ENCODE measurements at places on chromosomes 2 and 18.
A peak's percentile ranks its signal among the peaks of the same experiment; 100 is the strongest.

GRCh38 chr2:216829533-216829932 lies 30.3 kb downstream of the TNP1 start:
- DNase-seq: no peak

DNA sequence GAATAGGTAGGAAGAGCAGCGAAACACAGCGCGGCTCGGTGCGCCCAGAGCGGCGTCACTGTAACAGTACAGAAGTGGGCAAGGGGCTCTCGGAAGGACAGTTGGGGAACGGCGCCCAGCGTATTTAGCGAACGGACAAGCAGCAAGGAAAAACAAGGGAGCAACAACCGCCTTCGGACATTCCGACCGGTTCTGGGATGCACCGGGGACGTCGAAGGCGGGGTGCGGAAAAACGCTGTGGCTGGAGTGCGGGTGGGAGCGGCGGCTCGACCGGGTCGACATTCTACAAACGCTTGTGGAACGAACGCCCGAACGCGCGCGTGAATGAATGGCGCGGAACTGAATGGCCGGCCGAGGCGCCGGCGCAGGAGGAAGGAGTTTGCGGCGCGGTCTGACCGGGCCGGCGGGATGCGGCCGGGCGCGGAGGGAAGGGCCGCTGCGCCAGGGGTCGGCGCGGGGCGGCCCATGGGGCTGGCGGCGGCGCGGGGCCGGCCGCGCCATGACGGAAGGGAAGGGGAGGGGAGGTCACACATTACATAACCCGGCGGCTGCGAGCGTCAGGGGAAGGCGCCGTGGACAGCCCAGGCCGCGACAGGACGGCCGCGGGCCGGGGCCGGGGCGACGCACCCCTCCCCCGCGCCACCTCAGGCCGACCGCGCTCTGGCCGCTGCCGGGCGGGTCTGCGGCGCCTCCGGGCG lies 605 bp downstream of the REV1 start:
- DNase-seq: peak; percentile 85

GRCh38 chr2:158211502-158211901 lies 109.8 kb downstream of the UPP2 start:
- no peak for DNase-seq

DNA sequence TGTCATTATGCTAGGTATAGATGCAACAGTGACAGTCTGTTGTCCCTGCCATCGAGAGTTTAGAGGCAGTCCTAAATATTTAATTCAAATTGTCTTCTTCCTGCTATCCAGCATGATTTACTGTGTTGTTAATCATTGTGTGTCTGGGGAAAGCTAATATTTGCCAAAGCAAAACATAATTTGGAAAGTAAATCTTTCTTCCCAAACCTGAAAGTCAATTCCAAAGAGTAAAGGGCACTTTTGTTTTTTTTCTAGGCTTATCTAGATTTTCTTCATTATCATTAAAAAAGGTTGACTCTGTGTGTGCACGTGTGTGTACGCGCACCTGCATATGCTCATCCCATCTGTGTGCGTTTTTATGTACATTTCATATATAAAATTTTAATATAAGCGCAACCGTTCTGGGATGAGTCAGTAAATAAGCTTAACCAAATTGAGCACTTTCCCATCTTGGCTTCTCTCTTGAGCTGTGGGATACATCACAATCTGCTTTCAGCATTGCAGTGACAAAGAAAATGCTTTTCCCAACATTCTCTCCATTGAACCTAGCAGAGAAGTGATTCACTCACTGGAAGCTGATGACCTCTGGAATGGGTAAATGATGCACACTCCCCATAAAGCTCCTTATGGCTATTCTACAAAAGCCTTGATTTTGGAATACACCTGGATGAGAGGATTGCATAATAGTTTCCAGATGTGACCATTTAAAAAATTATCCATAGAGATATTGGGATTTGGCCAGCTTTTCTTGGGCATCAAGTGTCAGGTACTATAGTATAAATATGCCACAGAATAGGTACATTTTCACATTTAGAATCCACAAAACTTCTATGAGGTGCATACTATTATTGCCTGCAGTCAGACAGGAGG lies 488.4 kb downstream of the ADCYAP1 start:
- no peak for DNase-seq

DNA sequence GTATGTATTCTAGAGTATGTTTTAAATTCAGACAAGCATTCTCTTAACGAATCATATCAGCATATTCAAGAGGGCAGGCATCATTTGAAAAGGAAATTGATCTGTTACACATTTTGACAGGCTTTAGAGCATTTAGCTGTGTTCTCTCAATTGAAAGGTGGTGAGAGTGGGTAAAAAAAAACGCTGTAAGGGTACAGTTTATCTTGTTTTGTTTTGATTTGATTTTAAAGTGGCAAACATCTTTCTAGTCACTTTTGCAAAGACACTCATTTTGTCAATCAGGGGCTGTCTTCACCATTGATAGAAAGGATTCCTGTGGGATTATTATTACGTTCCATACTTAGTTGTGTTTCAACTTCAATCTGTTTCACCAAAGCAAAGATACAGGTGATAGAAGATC lies 2.2 kb downstream of the CDH19 start:
- DNase-seq: no peak

- DNase-seq: no peak
These were observed 325.2 kb downstream of the GBX2 start for GRCh38 chr2:235842941-235843340.

Data from GM20000 (cell line).